ENCODE measurements at places on chromosomes 13 and 19.

DNA sequence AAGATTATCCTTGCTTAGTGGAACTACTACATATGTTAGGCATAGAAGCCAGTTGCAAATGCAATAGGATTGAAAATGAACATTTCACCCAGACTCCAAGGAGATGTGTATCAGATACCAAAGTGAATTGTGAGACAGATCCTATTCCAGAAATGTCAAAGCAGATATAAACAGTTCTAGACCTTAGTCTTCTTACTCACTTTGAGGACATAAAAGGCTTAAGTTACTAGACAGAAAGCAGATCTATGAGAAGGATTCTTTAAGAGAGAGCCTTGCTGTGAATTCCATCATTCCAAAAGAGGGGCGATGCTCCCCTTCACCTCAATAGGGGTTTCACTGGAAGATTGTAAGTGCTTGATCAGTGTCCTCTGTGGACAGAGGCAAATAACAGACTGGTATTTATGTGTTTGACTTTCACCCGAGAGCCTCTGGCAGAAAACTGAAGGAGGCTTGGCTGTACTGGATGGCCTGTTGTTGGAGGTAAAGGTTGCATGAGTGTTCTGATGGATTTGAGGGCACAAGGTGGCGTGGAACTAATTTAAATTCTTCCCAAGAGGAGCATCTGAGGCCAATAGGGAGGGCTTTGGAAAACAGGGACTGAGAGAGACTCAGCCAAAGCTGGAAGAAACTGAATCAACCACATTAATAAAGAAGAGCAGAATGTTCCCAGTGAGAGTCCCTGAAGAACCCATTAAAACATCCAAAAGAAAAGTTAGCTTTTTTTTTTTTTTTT, 194.8 kb downstream of the DCLK1 start:
- no peak for DNase-seq

- no peak for DNase-seq
Observed at GRCh38 chr13:89380101-89380500, 1708.9 kb downstream of the SLITRK5 start.

DNA sequence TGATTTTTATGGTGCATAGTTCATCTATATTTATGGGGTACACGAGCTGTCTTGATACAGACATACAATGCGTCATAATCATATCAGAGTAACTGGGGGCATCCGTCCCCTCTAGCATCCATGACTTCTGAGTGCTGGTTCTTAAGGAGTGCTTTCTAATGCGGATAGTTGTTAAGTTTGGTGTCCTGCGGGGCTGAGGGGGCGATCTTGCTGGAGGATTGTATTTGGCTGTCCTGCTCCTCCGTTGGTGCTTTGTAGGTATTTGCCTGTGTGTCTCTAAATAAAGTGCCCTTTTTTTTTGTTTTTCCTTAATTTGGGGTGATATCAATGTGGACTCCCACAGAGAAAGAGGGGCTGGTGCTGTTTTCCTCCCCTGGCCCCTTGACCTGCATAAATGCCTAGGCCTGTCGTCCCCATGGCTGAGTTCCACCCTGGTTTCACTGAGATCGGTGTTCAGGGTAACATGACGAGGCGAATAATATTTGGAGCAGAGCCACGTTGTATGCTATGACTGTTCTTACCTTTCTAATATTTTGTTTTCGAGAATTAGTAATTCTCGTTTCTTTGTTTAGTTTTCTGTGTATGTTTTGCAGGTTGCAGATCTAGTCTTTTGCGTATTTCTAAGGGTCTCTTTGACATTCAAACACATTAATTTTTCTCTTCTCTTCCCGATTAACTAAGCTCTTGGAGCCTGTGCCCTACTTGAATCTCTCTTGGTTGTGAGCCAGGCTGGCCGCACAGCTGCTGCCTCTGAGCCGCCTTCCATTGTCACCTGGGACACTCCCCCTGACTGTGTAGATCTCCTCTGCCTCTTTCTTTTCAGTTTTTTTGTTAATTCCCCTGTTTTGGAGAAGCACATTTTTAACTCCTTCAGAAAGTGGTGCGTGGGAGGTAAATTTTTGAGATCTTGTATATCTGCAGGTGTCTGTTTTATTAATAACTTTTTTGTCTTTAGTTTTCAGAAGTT, 100.3 kb downstream of the ARHGEF7 start:
- DNase-seq = no peak

- DNase-seq = no peak
Observed at GRCh38 chr13:95437561-95437960, 115.0 kb upstream of the CLDN10 start.

- no peak for DNase-seq
Observed at GRCh38 chr19:44600466-44600865, 12.9 kb upstream of the IGSF23 start.

DNA sequence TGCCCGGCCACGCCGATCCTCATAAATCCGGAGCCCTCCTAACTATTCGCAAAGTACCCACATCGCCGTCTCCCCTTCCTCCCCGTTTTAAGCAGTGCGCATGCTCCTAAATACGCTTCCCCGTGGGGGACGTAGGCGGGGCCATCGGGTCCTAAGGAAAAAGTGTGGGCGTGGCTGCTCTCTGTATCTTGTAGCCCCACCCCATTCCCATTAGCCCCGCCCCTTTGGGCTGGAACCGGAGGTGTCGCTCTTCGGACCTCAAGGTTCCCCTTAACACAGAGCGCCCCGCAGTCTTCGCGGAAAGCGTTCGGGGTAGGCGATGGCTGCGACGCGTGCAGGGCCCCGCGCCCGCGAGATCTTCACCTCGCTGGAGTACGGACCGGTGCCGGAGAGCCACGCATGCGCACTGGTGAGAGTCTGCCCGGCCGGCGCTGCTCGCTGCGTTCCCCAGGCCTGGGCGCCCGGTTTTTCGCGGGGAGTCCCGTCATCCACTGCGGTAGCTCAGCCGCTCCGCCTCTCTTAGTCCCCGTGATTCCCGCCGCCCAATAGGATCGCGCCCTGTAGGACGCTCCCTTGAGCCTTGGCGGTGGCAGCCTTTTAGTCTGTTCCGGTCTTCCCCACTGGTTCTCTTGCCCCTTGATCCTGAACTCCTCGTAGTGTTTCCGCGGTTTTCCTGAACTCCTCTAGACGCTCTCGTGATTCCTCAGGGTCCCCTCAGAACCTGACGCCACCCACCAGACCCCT, at the start of gene ALDH16A1:
Gene ALDH16A1, plus strand, starts transcription at position 213 of the 744 bp plus-strand sequence. Its CDS starts 107 bp downstream, at position 320.
- DNase-seq = peak; percentile 91

DNA sequence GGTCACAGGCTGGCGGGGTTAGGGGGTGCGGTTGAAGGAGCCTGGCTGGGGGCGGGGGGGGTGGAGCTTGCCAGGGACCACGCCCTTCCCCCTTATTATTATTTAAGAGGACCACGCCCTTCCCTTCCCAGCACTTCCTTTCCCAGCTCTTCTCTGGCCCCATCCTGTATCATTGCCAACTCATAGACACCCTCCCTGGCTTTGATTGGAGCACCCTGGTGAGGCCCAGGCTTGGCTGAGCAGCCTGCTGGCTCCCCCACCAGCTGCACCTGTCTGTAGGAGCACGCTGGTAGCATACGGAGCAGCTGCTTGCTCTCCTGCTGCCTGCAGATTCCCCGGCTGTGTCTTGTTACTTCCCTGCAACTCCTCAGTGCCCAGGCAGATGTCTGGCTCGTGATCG, 62.5 kb upstream of the PDX1 start:
- no peak for DNase-seq

DNA sequence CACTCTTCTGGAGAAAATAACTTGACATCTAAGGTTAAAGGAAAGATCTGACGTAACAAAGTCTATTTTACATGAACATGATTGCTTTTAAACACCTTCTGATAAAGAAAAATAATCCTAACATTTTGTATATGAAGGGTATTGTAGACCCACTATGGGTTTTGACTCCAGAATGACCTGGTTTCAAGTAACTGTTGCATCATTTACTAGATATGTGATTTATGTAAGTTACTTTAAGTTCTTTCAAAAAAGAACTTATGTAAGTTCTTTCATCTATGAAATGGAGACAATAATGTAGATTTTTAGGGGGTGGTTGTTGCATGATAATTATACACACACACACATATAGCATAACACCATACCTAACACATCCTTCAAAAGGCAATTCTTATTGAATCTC, 147.6 kb upstream of the MIR17HG start:
- no peak for DNase-seq

GRCh38 chr13:42594481-42595252, 20.7 kb downstream of the TNFSF11 start:
- DNase-seq = peak; percentile 95

- no peak for DNase-seq
Observed at GRCh38 chr13:74258961-74259360, 124.8 kb upstream of the KLF12 start.

- DNase-seq = no peak
Observed at GRCh38 chr13:32316028-32316339, 676 bp downstream of the BRCA2 start.

- no peak for DNase-seq
Observed at GRCh38 chr19:50799547-50799851, 9.3 kb downstream of the ACP4 start.

DNA sequence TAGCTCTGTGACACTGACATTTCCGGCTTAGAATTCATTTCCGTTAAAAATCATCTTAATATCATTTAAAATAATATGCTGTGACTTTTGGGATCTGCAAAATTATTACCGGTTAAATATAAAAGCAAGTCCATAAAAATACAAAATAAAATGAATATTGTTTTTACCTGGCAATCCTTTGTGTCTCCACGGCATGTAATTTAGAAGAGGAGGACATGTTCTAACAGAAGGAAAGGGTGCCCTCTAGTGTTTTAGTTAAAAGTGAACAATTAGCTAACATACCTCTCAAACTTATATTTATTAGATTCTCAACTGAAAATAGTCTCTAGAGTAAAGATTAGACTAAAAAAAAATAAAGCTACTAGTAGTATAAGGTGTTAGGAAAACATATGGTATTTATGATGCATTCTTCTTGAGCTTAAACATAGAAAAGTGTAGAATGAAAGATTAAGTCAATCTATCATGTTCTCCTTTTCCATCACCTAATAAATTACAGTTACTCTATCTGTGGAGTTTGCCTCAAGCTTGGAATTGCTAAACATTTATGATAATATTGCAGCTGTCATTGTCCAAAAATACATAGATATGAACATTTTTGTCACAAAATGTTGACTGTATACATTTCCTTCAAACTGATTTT, 676.7 kb upstream of the SPRY2 start:
- peak; percentile 9 for DNase-seq

DNA sequence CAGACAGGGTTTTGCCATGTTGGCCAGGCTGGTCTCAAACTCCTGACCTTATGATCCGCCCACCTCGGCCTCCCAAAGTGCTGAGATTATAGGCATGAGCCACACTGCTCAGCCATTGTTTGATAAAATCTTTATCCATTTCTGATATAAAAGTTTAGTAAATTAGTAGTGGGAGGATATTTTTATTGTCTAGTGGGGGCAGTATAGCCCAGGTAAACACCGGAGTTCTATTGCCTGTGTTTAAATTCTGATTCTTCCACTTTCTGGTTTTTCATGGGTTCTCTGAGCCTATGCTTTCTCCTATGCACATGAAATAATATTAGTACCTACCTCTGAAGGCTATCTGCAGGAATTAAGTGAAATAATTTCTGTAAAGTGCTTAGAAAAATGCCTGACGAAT, 20.1 kb upstream of the ARHGEF18 start:
- no peak for DNase-seq

GRCh38 chr13:89827552-89827951, 1519.9 kb upstream of the MIR17HG start:
- no peak for DNase-seq

DNA sequence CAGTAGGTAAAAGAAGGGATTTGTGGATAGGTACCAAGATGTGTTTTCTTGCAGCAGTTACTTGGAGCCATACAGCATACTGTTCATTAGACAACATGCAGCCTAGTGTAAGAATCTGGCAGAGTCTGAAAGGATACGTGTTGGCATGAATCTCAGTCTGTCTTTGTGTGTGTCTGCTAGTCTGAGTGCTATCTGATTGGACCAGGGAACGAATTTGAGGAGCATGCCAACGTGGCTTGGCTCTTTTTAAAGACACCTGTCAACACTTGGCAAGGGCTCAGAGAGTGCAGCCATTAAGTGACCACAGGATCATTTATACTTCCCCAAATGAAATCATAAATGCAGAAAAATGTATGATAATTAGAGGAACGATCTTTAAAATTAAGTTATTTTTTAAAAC, 27.6 kb upstream of the ATXN8OS start:
- DNase-seq = no peak

DNA sequence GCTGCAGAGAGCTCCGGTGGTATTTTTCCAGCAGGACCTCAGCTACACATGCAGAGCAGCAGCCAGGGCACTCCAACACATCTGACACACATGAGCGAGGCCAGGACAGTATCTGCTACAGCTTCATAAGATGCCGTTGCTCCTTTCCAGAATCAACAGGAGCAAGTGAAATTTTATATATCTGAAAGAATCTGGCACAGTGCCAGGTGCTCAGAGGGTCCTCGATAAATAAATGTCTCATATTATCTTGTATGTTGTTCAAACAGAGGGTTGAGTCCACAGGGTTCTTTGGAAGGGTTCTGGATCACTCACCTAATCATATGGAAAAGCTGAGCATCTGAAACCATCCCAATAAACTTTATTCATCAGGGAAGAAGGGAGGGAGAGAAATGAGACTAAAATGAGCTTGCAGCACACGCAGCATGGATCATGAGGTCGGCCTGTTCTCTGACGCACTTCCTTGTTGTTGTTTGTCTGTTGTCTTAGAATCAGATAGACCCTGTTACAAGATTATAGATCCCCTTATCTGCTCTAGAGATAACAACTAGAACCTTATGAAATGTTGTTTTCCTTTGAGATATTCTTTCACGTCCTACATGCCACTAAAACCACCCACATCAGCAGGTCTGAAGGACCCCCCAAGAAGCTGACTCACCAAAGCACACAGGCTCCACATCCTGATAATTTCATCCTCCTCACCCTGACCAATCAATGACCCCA, 3.2 kb upstream of the METTL21C start:
- DNase-seq = no peak

DNA sequence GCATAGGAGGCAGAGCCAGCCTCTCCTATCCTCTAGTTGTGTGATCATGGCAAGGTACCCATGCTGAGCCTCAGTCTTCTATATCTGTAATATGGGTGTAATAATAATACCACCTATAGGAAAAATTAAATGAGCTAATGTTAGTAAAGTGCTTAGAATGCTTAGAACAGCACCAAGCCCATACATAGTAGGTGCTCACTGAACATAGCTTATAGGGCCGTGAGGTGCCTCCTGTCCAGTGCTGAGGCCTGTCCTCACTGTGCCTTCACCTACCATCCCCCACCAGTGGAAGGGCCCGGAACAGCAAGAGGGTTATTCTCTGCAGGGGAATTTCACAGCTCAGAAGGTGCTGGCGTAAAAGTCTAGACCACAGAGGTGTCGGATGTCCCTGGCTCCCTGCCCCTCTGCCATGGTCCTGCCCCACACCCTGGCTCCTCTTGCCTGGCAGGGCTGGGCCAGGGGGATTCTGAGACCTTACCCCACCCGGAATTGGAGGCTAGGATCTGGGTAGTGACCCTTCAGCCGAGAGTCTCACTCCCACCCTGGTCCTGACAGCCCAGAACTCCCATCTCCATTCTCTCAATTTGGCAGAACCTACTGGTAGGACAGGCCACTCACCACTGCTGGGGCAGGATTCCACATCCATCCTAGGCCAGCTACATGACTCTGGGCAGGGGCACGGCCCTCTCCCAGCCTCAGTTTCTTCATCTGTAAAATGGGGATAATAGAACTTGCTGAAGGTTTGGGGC, 2.2 kb upstream of the SCN1B start:
- no peak for DNase-seq

Data from skeletal muscle cell (primary cell).